ENCODE measurements at places on chromosomes 4 and X. TPM values are rescaled to one million over a fixed set of nuclear protein-coding genes. Genes with fewer than 3 reads are reported as not detected.

GRCh38 chrX:149938881-149939654 is 777 bp upstream of the EOLA2 start:
- peak; percentile 92 for DNase-seq

DNA sequence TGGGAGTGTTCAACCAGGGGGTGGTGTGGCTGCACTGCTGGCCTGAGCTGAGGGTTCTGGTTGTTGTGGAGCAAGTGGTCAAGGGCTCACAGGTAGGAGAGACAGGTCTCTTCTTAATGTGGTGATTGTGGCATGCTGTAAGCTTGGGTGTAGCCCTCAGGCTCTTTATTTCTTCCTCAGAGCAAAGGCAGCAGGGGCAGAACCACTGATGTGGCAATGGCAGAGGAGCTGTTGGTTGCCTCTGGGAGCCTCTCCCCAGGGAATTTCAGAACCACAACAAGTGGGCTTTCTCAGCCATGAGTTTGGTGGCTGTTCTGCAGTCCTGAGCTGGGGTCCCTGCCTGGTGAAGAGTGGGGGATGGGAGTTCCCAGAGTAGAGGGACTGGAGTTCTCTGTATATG is 1017.2 kb downstream of the SH3BGRL start:
- DNase-seq = no peak

IGSF1 gene
- 0.14 TPM for total RNA-seq

DNA sequence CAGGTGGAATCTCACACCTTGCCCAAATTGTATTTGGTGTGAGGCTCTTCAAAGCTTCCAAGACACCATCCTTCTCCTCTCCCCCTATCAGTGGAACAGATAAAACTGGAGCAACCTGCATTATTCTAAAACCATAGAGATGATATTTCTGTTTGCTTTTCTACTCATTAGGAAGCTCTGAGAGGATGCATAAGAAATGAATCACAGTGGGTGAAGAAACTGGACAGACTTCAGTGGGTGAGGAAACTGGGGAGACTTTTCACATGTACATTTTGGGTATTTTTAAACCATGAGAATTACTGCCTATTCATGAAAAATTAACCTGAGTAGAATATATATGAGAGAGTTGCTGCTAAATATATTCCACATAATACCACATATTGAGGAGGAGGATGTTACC is 16.4 kb downstream of the HAND2 start:
- DNase-seq = no peak

GRCh38 chr4:32140636-32141035 is 1420.5 kb downstream of the PCDH7 start:
- DNase-seq = no peak

- DNase-seq = no peak
Measured at GRCh38 chrX:16114611-16115010, 8.8 kb upstream of the GRPR start.

ATP10D gene
- total RNA-seq = 0.43 TPM

- peak; percentile 26 for DNase-seq
Measured at GRCh38 chrX:153600032-153600373, 1.1 kb upstream of the CCNQ start.

AMBN gene
- not detected for total RNA-seq

- no peak for DNase-seq
Measured at GRCh38 chrX:106300239-106300638, 132.1 kb downstream of the PWWP3B start.

- DNase-seq = no peak
Measured at GRCh38 chrX:47927212-47927611, 76.6 kb downstream of the ZNF182 start.

SPATA18 gene
- total RNA-seq = 0.37 TPM

DKC1 gene
- 56.7 TPM for total RNA-seq

GRCh38 chrX:84259868-84260267 is 71.9 kb upstream of the RPS6KA6 start:
- no peak for DNase-seq

PPARGC1A gene
- not detected for total RNA-seq

APOOL gene
- total RNA-seq = 7.7 TPM

MAB21L2 gene
- total RNA-seq = not detected

GRCh38 chr4:121397941-121398601 is 17.3 kb upstream of the QRFPR start:
- DNase-seq = peak; percentile 38

GRCh38 chr4:174047363-174047762 is 236.1 kb downstream of the FBXO8 start:
- peak; percentile 2 for DNase-seq

DNA sequence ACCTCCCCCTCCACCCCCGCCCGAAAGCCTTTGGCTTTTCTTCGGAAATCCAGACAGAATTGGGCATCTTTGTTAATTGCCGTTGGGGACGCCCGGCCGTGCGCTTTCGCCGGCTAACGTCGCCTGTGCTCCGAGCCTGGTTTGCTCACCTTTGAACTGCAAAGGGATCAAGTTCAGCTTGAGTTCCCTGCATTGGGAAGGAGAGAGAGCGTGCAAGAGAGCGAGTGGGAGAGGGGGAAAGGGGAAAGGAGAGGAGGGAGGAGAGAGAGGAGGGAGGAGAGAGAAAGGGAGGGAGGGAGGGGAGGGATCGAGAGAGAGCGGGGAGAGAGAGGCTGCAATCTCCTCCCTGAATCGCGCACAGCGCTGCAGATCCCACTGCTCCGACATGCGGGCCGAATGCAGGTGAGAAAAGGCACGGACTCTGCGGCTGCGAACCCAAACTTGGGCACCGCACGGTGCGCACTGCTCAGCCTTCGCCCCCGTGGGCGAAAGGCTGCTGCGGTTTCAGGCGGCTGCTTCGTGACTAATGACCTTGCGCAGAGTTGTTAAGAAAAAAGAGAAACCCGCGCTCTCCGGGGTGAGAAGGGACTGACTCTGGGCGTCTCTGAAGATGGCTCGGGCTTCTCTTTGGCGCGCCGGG is at the start of gene PCDH7:
Gene PCDH7, plus strand, starts transcription at position 349 of the 640 bp plus-strand sequence. CDS start 1,054 bp downstream, outside the sequence.
- DNase-seq = no peak

EPGN gene
- total RNA-seq = not detected

DNA sequence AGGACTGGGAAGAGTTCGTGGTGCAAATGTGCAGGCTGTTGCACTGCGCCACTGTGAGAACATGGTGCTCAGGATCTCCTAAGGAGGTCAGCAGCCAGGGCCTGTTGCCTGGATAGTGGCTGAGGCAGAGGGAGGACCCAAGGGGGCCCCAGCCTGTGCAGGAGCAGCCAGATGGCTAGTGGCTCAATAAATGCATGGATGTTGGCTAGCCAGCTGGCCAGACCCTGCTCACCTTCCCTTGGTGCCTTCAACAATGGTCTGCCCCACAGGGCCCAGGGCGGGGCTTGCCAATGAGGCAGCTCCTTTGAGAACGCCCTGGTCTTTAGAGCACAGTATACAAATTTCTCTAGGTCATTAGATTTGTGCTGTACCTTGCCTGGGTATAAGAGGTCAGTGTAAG is 67.4 kb downstream of the TNIP2 start:
- no peak for DNase-seq

- DNase-seq = no peak
Measured at GRCh38 chr4:41446391-41446790, 91.6 kb upstream of the LIMCH1 start.

Measured in G401 (cell line).